ENCODE measurements at places on chromosomes 2 and 18.

GRCh38 chr18:28522236-28522635 lies 345.3 kb upstream of the CDH2 start:
- DNase-seq = no peak

GRCh38 chr18:59249199-59249774 lies 24.0 kb downstream of the RAX start:
- DNase-seq = peak; percentile 86

DNA sequence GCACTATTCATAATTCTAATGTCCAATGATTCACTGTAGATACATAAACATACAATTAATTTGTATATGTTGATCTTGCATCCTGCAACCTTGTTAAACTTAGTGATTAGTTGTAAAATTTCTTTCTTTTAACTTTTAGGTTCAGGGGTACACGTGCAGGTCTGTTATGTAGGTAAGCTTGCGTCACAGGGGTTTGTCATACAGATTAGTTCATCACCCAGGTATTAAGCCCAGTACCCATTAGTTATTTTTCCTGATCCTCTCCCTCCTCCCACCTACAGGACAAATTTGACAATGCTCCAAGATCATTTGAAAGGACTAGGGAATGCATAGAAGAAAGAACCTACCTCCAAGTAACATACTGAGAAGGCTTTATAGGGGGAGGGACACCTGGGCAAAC lies 290.1 kb downstream of the SRBD1 start:
- DNase-seq = no peak

GRCh38 chr2:225040856-225041206 lies 1.4 kb downstream of the DOCK10 start:
- DNase-seq = no peak

GRCh38 chr2:238046725-238047270 lies 14.0 kb upstream of the SCLY start:
- DNase-seq = no peak

GRCh38 chr18:67618061-67618460 lies 101.5 kb upstream of the DSEL start:
- no peak for DNase-seq

- DNase-seq = no peak
Measured at GRCh38 chr2:227872676-227873075, 1.2 kb downstream of the DAW1 start.

DNA sequence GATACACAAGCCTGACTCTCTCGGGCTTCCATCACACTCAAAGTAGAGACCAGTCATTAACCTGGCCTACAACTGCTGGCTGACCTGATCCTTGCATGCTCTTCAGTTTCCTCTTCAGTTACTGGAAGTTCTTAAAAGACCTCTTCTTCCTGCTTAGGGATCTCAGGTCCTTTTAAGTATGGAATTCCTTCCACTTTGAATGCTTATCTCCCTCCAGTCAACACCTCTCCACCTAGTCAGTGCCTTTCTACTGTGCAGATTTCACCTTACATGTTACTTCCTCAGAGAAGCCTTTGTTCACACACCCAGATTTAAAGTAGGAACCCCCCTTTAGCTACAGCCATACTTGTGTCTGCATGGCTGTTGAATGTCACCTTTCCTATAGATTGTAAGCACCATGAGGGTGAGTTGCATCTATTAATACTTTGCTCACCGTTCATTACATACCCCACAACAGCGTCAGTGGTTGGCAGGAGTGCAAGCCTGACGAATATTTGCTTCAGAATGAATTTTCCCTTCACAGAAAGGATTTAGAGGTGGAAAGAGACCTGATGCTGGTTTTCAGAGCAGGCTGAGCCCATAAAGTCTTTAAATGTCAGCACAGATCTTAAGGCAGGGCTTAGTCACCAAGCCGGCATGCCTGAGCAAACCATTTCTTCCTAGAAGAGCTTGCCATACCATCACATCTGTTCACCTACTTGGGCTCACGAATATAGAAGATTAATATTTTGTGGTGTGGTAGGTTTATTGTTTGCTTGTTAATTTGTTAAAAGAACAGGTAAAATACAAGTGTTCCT lies 90.1 kb downstream of the ACVR1 start:
- DNase-seq = no peak

DNA sequence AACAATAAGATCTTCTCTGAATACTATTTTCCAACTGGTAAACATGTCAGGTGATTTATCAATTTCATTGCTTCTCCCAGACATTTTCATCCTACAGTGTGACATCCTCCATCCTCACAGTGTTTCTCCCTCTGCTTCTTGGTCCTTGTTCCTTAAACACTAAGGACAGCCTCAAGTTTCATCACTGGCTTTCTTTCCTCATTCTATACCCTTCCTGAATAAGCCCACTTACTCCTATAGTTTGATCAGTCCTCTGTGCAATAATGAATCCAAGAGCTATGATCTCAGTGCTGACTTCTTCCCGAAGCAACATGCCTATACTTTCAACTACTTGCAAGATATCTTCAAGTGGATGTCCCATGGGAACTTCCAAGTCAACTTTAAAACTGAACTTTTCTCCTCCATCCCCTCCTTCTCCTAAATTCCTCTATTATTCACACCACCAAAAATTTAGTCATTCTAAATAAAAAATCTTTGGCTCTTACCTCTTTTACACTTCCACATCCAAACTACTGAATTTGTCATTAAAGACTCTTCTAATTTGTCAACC lies 87.6 kb downstream of the FAM228A start:
- DNase-seq = no peak

- DNase-seq = no peak
Measured at GRCh38 chr2:213989207-213989606, 421.6 kb upstream of the VWC2L start.

DNA sequence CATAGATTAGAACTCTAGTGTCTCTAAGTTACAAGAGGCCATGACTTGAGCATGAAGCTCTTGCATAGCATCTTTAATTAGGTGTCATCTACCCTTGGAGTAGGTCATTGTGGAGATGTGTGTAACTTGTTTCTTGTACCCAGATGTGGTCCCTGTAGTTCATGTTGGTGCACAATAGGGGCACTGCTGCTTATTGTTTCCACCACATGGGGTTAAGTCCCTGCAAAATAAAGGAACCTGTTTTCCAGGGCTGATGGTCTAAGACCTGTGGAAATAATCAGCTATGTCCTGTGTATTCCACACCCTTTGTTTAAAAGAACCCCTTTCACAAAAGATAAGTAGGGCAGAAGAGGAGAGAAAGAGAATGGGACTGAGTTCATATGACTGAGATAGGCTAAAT lies 28.6 kb downstream of the ASXL3 start:
- DNase-seq = no peak

DNA sequence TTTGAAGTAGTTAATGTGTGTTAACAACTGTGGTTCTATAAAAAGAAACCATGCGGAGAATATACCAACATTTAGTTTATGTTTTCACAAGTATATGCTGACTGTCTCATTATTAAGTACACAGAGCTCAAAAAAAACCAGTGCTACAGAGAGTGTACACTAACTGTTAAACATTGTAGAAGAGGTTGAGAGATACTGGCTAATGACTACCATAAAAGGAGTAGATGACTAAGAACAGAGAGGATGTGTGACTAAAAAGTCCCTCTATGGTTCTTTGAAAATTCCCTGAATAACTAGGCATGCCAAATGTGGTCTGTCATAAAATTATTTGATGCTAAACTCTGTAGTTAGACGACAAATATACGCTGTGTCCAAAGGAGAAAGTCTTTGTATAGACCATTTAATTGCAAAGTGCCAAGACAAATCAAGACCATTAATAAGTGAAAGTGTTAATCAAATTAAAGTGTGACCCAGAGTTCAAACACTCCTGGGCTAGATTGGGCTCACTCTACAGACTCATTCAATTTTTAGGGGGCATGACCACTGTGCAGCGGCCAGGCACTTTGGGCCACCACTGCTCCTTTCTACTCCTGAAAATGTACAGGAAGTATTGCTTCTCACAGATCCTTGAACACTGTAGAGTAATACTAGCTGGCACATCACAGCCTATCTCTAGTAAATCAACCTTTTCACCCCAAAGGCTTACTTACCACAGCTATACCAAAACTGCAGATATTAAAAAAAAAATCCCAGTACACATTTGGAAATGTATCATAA lies 45.1 kb upstream of the SERTAD2 start:
- peak; percentile 96 for DNase-seq

GRCh38 chr18:10182009-10182624 lies 268.3 kb downstream of the VAPA start:
- no peak for DNase-seq
